ENCODE measurements at places on chromosomes 4 and X.
A peak's percentile ranks its signal among the peaks of the same experiment; 100 is the strongest.

- DNase-seq: no peak
These were observed 82.4 kb downstream of the HTRA3 start for GRCh38 chr4:8351931-8352367.

GRCh38 chrX:104430742-104431119 is 135.3 kb upstream of the IL1RAPL2 start:
- DNase-seq: no peak

GRCh38 chr4:78695910-78696309 is 80.2 kb upstream of the BMP2K start:
- no peak for DNase-seq

DNA sequence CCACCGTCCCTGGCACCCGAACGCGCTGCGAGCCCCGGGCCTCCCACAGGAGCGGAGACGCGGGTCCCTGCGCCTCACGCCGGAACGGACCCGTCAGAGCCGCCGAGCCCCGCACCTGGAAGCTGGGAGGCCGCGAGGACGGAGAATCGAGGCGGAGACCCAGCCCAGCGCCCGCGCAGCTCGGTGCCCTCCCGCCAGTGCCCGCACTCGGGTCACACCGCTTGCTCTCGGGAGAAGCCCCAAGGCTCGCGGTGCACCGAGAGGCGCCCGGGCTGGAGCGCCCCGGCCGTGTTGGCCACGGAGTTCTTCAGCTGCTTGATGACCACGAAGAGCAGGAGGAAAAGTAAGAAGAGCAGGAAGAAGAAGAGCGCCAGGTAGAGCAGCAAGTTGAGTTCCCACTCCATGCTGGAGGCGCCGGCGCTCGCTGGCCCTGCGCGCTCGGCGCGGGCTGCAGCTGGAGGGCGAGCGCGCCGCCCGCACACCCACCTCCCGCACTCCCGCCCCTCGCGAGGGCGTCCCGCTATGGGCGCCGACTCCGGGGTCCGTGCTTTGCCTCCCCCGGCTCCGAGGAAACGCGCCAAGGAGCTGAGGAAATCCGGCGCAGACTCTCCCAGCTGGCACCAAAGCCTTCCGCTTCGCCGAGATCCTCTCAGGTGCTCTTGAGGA is at the start of gene SMIM43:
Gene SMIM43, minus strand, starts transcription at position 463 of the 666 bp plus-strand sequence. Its CDS starts 59 bp downstream, at position 404.
- DNase-seq: peak; percentile 16

DNA sequence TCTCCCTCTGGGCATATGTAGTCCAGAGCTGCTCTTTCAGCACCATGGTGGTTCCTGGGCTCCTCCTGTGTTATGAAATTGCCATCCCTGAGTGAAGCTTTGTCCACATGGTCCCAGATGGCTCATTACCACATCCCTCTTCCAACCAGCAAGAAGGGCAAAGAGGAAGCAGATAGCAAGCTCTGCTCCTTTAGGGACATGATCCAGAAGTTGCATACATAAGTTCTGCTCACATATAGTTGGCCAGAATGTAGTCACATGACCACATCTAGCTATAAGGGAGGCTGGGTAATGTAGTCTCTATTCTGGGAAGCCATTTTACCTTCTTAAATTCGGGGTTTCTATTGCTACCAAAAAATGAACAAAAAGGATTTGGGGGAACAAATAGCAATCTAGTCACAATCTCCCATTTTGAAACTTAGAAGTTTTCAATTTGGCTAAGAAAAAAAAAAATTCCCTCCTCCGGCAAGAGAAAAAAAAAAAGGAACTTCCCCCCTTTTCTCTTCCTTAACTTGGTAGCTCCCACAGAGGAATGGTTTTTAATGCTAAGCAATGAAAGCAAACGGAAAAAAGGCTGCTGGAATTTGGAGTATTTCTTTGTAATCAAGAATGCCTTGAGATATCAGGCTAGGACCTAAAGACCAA is 88.2 kb upstream of the USP9X start:
- peak; percentile 67 for DNase-seq

DNA sequence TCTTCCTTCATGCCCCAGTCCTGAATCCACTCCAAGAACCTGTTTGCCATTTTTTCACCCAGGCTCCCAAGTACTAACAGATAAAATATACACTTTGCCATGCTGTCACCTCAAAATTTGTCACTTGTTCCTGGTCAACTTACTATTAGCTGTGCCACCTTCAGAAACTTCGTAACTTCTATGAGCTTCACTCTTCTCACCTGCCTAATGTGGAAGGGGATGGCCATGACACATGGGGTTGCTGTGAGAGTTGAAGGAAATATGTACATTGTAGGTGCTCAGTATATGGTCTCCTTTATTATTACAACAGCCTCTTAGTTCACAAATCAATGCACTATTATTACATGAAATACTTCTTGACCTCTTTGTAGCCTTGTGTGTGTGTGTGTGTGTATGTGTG is 10.4 kb downstream of the TMSB4X start:
- no peak for DNase-seq

GRCh38 chr4:13940921-13941320 is 313.4 kb upstream of the BOD1L1 start:
- DNase-seq: no peak

DNA sequence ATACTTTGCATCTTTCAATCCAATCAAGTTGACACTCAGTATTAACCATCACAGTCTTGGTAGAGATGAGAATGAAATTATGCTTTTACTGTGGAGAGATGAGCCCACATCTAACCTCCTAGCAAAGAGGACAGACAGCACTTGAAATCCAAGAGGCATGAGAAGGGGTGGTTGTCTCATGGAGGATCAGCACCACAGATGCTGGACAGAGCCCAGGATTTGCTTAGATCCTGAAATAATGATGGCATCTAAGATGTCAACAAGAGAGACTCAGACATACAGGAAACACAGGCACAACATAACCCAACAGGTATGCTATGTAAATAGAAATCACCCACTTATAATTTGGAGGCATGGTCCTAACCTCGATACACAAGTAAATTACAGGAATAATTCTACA is 74.3 kb upstream of the VCX2 start:
- DNase-seq: no peak

- no peak for DNase-seq
These were observed 527.2 kb upstream of the PRKX start for GRCh38 chrX:4240541-4241194.

GRCh38 chr4:142567199-142567598 is 278.9 kb downstream of the INPP4B start:
- DNase-seq: peak; percentile 13

GRCh38 chr4:100081491-100081890 is 108.8 kb downstream of the DDIT4L start:
- peak; percentile 14 for DNase-seq

- DNase-seq: no peak
These were observed 39.0 kb upstream of the GBA3 start for GRCh38 chr4:22653752-22654151.

GRCh38 chr4:56466910-56467283 is 520 bp upstream of the SRP72 start:
- no peak for DNase-seq

GRCh38 chrX:1592470-1593142 is 1.2 kb downstream of the AKAP17A start:
- peak; percentile 52 for DNase-seq

- DNase-seq: peak; percentile 54
These were observed 70.6 kb downstream of the ARFIP1 start for GRCh38 chr4:152850377-152850776.

- no peak for DNase-seq
These were observed 112.9 kb downstream of the PTPN13 start for GRCh38 chr4:86706923-86707597.

DNA sequence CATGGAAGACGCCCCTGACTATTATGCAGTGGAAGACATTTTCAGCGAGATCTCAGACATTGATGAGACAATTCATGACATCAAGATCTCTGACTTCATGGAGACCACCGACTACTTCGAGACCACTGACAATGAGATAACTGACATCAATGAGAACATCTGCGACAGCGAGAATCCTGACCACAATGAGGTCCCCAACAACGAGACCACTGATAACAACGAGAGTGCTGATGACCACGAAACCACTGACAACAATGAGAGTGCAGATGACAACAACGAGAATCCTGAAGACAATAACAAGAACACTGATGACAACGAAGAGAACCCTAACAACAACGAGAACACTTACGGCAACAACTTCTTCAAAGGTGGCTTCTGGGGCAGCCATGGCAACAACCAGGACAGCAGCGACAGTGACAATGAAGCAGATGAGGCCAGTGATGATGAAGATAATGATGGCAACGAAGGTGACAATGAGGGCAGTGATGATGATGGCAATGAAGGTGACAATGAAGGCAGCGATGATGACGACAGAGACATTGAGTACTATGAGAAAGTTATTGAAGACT is 3.6 kb downstream of the TSPYL2 start:
- no peak for DNase-seq

- DNase-seq: no peak
These were observed 367.5 kb upstream of the GRID2 start for GRCh38 chr4:91936311-91936710.

- DNase-seq: peak; percentile 94
These were observed 119.2 kb downstream of the IRF2 start for GRCh38 chr4:184355111-184355604.

GRCh38 chrX:72243472-72243871 is 4.6 kb upstream of the ERCC6L start:
- DNase-seq: peak; percentile 62

GRCh38 chrX:25206778-25207177 is 191.0 kb upstream of the ARX start:
- peak; percentile 54 for DNase-seq

DNA sequence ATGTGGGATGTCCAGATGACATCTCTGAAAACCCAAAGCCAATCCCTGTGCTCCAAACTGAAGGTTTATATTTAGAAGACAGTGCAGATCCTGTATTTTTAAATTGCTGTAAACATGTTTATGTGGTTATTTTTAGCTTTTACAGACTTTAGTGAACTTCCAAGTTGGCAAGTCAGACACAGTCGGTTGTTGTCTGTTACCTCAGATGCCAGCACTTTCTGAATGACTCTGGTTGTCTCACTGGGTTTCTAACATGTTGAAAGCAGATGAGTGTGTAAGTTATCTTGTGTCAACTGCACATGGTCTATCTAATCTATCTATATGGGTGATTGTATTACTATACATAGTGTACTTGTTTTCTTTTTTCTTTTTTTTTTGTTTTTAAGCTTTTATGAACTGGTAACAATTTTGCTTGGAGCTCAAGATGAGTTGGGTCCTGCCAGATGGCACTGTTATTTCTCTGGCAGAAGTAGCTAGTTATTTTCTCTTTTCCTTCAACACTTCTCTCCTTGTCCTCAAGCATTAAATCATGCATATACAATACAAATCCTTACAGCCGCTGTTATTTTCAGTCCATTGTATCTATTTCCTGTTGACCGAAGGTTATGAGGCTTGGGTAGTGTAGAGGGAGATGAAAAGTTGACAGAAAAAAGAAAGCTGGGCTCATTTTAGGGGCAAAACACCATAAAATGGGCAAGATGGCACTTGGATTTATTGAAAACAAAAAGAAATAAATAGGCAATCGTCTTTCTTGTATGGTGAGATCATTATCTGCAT is 66.3 kb downstream of the GAB1 start:
- no peak for DNase-seq

- DNase-seq: no peak
These were observed 140.2 kb downstream of the DCLK2 start for GRCh38 chr4:150218447-150218846.

DNA sequence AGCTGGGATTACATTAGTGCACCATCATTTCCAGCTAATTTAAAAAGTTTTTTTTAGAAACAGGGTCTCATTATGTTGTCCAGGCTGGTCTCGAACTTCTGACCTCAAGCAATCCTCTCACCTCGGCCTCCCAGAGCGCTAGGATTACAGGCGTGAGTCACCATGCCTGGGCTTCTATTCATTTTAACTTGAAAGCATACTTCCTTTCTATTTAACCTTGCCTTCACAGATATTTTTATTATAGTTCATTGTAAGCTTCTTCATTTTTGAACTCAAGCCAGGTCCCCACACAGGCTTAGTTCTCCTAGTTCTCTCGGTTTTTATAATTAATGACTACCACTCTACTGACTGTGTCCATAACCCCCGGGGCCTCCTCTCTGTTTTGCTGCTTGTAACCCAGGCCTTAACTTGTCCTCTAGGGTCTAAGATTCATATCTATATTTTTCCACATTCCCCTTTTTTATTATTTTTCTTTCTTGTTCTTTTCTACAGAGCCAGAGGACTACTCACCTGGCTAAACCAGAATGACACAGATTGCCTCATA is 50.7 kb downstream of the SNX12 start:
- no peak for DNase-seq

DNA sequence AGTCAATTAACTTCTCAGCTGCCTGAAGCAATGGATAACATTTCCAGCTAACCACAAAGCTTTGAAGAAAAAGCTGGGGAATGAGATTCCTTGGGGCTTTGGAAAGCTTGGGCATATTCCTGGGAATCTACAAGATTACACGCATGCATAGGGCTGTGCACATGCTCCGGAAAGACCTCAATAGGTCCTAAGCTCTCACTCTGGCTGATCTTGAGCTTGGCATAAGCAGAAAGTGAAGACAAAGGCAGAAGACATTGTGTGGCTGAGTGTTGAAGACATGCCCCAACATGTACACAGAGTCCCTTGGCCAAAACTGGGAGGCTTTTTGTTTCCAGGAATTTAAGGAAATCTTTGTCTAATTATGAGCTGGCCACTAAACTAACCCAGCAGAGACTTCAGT is 31.2 kb downstream of the ATG4A start:
- no peak for DNase-seq

GRCh38 chr4:147491086-147491485 is 10.2 kb downstream of the EDNRA start:
- no peak for DNase-seq

GRCh38 chr4:48022192-48022799 is 5.7 kb downstream of the NIPAL1 start:
- DNase-seq: no peak

DNA sequence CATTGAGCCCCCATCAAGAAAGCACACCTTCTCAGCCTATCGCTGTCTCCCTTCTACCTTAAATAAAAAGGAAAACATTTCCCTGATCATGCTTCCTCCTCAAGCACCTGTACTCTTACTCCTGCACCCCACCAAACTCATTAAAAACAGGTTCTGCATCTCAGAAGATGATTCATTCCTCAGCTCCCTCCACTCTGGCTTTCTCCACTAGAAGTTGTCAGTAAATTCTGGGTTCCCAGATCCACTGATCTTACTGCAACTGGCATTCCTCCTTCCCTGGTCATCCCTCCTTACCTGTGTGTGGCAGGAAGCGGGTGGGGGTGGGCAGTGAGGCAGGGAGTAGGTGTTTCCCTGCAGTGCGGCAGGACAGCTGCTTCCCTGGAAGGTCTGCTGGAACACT is 108.8 kb downstream of the GPR143 start:
- DNase-seq: no peak

GRCh38 chrX:97310373-97310772 is 426.7 kb downstream of the RPA4 start:
- peak; percentile 68 for DNase-seq
